ENCODE measurements at places on chromosomes 5 and 9.
A peak's percentile ranks its signal among the peaks of the same experiment; 100 is the strongest.

GRCh38 chr9:74173284-74173683 lies 323.9 kb upstream of the RORB start:
- DNase-seq = no peak

DNA sequence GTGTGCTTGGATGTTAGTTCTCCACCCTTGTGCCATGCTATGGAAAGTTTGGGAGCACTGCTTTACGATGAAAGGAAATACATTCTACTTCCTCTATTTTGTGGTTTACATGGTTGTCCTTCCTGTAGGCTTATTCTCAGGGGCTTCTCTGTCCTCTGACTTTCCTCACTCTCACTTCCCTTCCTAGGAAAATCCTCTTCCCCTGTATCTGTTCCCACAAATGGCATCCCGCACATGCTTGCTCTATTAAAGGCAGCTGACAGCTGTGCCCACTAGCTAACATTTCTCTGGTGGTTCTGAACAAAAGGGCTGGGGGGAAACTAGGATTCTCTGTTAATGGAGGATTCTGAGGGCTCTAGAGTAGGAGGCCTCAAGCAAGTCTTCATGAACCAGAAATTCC lies 52.4 kb downstream of the FAM170A start:
- DNase-seq = no peak

GRCh38 chr5:68331192-68332079 lies 115.9 kb downstream of the PIK3R1 start:
- no peak for DNase-seq

DNA sequence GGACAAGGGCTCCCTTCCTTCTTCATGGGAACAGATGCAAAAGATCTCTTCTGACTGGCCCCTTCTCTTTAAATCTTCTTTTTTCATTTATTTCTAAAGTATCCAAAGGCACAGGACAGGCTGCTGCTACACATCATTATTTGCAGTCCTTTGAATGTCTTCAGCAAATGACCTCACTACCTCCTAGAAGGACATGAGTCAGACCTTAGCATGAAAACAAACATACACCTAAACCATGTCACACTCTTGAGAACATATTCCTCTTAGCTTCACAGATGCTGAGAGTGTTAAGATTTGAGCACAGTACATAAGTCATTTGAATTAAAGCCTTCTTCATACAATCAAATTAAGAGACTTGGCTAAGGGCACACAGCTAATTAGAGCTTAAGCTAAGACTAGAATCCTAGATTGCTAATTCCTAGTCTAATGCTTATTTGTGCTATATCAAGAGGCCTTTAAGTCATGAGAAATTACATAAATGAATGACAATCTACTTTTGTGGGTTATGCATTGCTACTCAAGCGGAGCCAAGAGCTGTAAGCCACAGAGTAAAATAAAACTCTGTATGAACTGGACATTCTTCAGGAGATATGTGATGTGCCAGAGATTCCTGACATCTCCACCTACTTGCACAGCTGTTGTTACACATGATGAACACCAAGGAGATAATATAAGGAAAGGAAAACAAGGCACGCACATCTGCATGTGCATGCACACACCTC lies 109.1 kb upstream of the PTGER4 start:
- no peak for DNase-seq

GRCh38 chr9:5587024-5587423 lies 41.9 kb upstream of the RIC1 start:
- DNase-seq = peak; percentile 42

DNA sequence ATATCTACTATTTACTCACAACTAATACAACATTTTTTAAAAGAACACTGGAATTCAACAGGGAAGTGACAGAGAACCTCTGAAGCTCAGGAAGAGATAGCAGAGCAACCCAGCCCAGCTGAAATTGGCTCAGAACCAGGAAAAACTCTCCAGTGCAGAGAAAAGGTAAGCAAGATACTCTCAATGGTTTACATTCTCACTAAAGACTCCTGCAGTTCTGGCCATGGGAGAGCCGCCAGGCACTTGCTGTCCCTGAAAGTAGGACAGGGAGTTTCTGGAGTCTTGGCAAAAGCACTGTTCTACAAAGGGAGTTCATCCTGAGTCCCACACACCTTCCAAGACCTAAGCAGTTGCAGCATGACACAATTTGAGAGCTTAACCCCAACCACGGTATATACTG lies 330.8 kb downstream of the TRIM36 start:
- no peak for DNase-seq

DNA sequence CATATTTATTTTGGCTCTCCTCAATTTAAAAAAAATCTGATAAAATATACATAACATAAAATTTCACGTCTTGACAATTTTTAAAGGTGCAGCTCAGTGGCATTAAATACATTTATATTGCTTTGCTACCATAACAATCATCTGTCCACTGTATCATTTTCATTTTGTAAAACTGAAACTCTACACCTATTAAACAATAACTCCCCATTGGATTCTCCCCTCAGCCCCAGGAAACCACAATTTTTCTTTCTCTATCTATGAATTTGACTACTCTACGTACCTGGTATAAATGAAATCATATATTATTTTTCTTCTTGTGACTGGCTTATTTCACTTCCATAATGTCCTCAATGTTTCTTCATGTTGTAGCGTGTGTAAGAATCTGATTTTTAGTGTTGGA lies 563.5 kb downstream of the PRR16 start:
- DNase-seq = no peak

- no peak for DNase-seq
These were observed 387.4 kb downstream of the FGF10 start for GRCh38 chr5:44001675-44002380.

GRCh38 chr5:22554475-22554874 lies 298.7 kb downstream of the CDH12 start:
- DNase-seq = no peak

GRCh38 chr5:92492908-92493307 lies 1088.1 kb downstream of the NR2F1-AS1 start:
- no peak for DNase-seq

DNA sequence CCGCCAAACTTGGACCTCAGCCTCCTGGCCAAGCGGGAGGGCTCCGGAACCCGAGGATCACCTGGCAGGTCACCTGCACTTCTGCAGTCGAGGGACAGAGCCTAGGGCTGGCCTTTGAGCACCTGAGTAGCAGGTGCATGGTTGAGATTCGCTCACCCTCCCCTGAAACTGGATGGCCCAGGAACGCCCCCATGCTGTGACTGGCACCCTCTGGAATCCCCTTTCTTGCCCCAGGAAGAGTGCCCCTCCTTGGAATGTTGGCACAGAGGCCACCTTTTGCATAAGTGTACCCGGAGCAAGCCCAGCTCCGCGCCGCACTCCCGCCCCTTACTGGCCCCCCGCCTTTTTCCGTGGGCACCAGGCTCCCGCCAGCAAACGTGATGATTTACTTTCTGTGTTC lies 112.5 kb upstream of the IER5L start:
- no peak for DNase-seq

GRCh38 chr5:83518319-83519061 lies 46.9 kb downstream of the VCAN start:
- no peak for DNase-seq

- no peak for DNase-seq
These were observed 320.8 kb downstream of the MAT2B start for GRCh38 chr5:163826201-163826600.

DNA sequence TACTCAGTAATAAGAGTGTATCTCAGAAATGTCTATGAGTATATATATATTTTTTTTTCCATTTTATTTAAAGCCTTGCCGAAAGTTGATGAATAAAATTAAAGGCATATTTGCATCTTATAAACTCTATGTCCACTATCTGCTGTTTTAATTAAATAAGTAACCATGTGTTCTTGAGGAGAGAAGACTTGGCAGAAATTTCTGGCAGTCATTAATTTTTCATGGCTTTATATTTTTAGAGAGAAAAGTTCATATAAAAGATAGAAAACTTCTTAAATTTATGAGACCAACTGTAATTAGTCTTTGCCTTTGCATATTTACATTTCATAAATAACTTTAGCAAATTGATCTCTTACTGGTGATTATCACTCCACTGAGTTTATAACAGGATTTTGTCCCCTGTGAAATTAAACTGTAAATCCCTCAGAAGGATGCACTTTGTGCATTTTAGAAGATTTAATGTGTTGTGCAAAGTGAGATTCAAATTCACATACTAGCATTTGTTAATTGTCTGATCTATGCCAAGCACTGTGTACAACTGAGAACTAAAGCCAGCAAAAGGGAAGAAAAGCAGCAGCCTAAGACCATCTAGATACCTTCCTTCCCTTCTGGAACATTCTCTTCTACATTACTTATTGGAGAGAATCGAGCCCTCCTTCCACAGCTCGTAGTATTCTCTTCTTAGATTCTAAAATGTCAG lies 108.7 kb downstream of the SNCAIP start:
- DNase-seq = no peak

- DNase-seq = no peak
These were observed 15.0 kb downstream of the SEMA4D start for GRCh38 chr9:89482901-89483361.

- no peak for DNase-seq
These were observed 9.6 kb downstream of the ENG start for GRCh38 chr9:127844821-127845359.

GRCh38 chr5:15614679-15615078 lies 114.7 kb downstream of the FBXL7 start:
- DNase-seq = no peak

GRCh38 chr5:124000538-124000937 lies 488.6 kb downstream of the CSNK1G3 start:
- DNase-seq = no peak

- DNase-seq = no peak
These were observed 12.8 kb downstream of the COL23A1 start for GRCh38 chr5:178577376-178577839.

DNA sequence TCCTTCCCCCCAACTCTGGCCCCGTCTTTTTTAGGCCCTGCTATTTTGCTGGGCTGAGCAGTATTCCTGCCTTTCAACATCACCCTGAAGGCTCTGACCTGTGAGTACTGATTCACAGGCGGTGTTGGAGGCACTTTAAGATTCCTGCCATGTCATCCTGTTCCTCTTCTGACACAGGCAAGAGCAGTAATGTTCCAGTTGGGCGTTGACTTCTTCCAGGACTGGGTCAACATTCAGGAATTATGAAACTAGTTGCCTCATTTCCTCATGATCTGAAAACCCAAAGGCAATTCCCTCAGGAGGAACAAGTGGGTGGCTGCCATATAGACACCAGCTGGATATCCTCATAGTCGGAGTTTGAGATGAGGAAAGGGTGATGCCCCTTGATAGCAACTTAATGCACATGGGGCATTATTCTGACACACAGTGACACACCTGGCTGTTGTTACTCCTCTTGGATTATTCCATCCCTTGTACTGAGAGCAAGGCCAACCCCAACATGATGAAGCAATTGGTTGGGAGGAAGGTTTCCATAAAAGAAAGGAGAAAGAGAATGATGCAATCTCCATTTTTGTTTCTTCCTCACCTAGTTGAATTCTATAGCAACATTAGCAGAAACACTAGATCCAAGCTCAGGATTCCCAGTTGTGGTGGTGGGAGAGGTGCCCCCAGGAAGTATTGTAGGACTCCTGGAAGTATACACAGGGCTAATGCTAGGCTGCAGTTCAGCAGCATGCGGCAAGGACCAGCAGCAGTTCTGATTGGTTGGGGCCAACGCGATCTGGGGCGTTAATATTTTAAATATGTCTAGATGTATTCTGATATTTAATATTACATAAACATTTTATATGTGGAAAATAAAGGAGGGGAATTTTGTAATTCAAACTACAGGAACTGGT lies 19.6 kb upstream of the GLRX start:
- DNase-seq = no peak

DNA sequence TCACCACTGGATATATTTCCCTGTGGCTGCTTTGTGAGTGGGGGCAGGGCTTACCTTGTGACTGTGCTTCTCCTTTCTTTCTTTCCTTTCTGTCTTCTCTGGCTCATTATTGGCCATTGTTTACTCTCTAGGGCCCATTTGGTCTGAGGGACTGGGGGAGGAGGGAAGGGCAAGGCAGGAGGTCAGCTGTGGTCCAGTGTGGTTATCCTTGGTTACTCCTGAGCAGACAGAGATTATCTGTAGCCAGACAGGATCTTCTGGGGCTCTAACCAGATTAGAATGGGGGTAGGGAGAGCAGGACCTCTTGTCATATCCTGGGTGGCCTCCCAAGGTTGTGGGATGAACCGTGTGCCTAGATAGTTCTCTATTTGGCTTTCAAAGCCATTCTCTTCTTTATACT lies 71.2 kb downstream of the ANKRD55 start:
- DNase-seq = no peak

GRCh38 chr5:179870403-179870903 lies 11.8 kb upstream of the MRNIP start:
- DNase-seq = no peak

DNA sequence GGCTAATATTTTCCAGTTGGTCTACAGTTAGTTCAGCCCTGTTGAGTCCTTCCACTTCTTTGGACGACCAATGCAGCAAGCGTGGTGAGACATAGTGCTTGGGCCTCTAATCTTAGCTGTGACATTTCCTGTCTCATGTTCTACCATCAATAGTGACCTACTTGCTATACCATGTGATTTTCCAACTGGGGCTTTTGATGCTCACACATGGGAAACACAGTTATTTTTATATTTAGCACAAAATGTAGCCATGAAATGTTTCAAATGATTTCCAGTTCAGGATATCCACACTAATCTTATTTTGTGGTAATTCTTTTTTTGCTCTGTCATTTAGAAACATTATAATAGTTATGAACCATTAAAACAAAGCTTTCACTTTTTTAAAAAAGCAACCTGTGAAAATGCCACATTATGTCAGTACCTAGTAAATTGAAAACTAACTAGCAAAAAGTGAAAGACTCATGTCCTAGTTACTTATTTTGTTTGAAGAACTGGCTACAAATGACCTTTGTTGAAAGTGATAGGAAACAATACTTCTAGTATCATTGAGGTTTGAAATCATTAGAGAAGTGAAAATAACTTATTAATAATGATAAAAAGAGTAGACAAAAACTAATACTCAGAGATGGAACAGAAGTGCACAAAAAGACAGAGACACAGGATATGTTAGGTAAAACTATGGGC lies 18.3 kb downstream of the MARCHF3 start:
- DNase-seq = no peak

- no peak for DNase-seq
These were observed 139.0 kb downstream of the IRX1 start for GRCh38 chr5:3734632-3735031.

- no peak for DNase-seq
These were observed 100.5 kb upstream of the SPATA31D4 start for GRCh38 chr9:81827616-81828296.

DNA sequence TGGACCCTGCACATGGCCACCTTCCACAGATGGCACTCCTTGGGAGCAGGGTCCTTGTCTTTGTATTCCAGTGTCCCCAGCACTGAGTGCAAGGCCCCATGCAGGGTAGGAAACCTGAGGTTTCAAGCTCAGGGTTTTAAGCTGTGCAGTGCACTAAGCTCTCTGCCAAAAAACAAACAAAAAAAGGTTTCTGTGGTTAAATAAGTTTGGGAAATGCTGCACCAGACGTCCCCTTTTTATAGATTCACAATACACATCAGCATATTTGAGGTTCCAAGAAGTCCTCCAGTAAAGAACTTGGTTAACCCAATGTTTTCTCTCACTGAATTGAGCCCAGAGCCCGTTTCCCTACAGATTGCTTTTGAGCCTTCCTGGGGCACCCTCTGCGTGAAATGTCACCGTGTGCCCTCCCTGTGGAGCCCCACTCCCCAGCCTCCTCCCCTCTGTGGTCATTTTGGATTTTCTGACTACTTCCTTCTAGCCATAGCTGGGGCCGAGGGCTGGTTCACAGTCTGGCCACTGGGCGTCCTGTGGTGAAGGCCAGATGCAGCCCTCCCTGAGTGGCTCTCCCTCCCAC lies 17.1 kb downstream of the DELE1 start:
- no peak for DNase-seq
